ENCODE measurements at places on chromosomes 4 and X.

GRCh38 chrX:9542761-9543111 lies 77.9 kb downstream of the TBL1X start:
- no peak for DNase-seq

GRCh38 chr4:132865458-132865857 lies 283.6 kb upstream of the PCDH10 start:
- no peak for DNase-seq

- DNase-seq = no peak
Measured at GRCh38 chrX:71536285-71536684, 3.4 kb downstream of the OGT start.

DNA sequence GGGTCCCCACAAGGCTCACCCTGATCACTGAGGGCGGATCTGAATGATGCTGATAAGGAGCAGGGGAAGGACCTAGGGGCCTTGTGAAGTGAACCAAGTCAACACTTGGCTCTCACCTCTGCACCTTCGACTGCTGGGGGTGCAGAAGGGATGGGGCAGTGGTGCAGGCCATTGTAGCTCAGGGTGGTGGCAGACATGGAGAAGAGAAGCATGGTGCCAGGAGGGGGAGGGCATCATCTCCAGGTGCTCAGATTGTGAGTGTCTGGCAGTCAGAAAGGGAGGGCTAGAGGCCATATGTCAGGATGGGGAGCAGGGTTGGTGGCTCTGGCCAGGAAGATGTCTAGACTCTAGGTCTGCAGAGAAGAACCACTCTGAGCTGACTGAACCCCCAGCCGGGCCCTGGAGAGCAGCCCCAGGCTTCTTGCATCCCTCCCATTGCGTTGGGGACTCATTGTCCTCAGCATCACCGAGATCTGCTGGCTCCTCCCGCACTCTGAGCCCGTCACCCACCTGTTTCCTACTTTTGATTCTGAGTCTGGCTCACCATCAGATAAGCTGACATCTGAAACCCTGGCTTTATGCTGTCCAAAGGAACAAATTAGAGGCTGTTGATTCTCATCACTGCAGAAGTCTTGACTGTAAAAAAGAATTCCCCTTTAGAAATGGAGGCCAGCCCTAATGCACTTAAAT lies 3.8 kb downstream of the APLN start:
- DNase-seq = no peak

All from fibroblast of skin of scalp (primary cell).